Lung (tissue), 17 donors: ENCODE measurements at places on chromosomes 7 and 10. TPM values are rescaled to one million over a fixed set of nuclear protein-coding genes. Genes with fewer than 3 reads are reported as not detected.

GRCh38 chr7:103541026-103541425, 95.0 kb upstream of the SLC26A5 start:
- no peaks in the 10 kb centered on the region for H3K36me3 ChIP-seq
- no peaks in the 10 kb centered on the region for H3K27me3 ChIP-seq
- H3K27ac ChIP-seq = peak overlapping the region; percentile 35
- peaks cover 2% of the 10 kb centered on the region for H3K4me1 ChIP-seq
- no peak overlapping the region for H3K4me3 ChIP-seq

DNA sequence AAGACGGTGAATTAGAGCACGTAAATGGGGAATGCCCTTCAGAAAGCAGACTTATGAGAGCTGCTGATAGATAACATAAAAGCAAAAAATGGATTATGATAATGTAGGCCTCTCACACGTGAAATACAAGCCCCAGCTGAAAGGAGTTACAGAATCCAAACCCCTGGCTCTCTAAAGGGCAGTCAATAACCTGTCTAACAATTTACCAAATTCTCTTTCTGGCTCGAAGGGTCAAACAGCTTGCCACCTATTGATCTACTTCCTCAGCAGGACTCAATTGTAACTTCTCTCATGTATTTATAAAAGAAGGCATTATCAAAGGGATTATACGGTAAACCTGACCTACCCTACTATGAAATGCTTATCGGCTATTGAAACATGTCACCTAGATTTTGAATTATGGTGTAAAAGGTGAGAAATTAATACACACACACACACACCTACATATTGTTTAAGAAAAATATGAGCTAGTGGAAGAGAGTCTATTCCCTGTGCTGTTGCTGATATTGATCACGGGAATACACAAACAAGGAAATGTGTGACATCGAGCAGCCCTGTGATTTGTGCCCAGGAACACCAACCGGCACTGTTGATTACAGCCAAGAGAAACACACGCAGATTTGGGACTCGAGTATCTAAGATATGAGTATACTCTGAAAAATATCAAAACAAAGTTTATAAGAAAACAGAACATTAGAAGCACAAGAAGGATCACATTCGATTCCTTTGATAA, 135.6 kb upstream of the NEBL start:
- no peak overlapping the region for H3K27ac ChIP-seq
- DNase-seq = no peak

- H3K36me3 ChIP-seq = no peaks in the 10 kb centered on the region
- H3K27me3 ChIP-seq = no peaks in the 10 kb centered on the region
- H3K27ac ChIP-seq = no peak overlapping the region
- peaks cover 2% of the 10 kb centered on the region for H3K4me1 ChIP-seq
- H3K4me3 ChIP-seq = no peak overlapping the region
Observed at GRCh38 chr10:3889961-3890522, 105.0 kb upstream of the KLF6 start.

DNA sequence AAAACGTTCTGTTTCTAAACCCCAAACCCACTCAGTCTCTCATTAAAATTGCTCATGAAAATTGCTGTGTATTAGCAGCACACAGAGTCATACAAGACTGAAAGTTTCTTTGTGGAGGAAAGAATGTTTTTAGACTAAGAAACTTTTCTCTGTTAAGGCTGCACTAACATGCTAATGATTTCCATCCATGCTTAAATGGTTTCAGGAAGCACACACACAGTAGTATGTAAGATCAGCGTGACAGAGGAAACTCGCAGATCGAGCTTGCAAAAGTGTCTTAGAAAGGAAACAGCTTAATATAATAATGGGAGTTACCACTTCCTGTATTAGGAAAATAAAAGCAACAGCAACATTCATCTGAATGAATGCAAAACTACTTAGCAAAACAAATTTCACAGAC, 112.7 kb downstream of the ICA1 start:
- no peaks in the 10 kb centered on the region for H3K4me1 ChIP-seq
- peak; percentile 69 for DNase-seq
- H3K4me3 ChIP-seq = no peak overlapping the region
- no peaks in the 10 kb centered on the region for H3K27me3 ChIP-seq
- H3K27ac ChIP-seq = no peak overlapping the region
- no peaks in the 10 kb centered on the region for H3K36me3 ChIP-seq

GRCh38 chr10:132679640-132680039, 106.3 kb downstream of the NKX6-2 start:
- H3K27me3 ChIP-seq = no peaks in the 10 kb centered on the region
- no peaks in the 10 kb centered on the region for H3K36me3 ChIP-seq
- no peak overlapping the region for H3K4me3 ChIP-seq
- no peak for DNase-seq

MBL2 gene
- not detected for total RNA-seq
